ENCODE measurements at places on chromosomes 4 and X.
A peak's percentile ranks its signal among the peaks of the same experiment; 100 is the strongest.

GRCh38 chr4:141788169-141788915 lies 152.0 kb downstream of the IL15 start:
- DNase-seq: no peak

DNA sequence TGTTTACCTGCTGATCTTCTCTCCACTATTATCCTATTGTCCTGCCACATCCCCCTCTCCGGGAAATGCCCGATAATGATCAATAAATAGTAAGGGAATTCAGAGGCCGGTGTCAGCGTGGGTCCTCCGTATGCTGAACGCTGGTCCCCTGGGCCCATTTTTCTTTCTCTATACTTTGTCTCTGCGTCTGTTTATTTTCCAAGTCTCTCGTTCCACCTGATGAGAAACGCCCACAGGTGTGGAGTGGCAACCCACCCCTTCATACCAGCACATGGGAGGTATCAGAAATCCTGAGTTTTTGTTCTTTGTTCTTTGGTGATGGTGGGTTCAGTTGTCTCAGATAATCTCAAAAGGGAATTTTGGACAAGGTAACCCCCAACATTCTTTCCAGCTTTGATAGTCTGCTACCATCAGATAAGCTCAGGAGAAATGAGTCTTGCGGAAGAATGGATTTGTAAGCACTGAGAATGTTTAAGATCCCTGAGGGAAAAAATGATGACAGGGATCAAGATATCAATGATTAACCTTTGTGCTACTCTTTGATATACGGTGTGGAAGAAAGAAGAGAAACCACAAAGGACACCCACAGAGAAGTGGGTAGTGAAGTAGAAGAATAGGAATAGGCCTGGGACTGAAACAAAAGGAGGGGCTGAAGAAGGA lies 117.9 kb downstream of the CEP44 start:
- DNase-seq: no peak

GRCh38 chrX:107708762-107709161 lies 66.8 kb downstream of the TSC22D3 start:
- DNase-seq: no peak

- no peak for DNase-seq
Observed at GRCh38 chr4:77092975-77093374, 17.2 kb upstream of the CCNI start.

- DNase-seq: no peak
Observed at GRCh38 chrX:68083510-68083909, 349.8 kb downstream of the OPHN1 start.

DNA sequence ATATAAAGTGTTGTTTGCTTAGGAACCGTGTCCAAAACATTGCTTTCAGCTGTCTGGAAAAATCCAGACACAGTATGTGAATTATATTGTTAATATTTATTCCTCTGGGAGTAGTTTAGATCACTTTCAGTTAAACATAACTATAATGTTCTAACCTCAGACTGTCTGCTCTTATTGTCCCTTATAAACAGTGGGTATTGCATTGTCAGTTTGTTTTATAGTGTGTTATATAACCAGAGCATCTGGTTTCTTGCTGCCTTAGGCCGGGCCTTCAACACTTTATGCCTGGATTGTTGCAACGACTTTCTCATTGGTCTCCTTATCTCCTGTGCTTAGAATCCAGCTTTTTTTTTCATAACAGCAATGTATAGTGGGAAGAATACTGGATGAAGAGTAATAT lies 26.4 kb downstream of the ATG4A start:
- no peak for DNase-seq

DNA sequence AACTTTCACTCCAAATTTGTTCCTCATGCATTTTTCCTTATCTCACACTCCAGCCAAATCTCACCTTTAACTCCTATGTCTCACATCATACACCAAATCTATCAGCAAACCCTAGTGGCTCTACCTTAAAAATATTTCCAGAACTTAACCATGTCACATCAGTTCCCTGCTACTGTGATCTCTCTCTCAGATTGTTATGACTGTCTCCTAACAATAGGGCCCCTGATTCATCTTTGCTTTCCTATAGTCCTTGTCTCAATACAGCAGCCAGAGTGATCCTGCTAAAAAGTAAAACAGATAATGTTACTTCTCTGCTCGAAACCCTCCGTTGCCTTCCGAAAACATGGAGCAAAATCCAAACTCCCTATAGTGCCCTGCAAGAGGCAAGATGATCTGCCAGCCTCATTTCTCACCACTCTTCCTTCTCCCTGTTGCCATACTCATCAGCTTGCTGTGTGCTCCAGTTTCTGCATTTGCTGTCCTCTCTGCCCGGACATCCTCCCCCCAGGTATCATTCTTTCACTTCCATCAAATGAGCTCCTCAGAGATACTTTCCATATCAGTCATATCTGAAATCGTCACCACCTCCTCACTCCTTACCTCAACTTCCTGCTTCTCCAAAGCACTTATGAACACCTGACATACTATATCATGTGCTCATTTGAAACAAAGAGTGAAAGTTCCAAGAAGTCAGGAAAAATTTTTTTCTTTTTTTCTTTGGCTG lies 293.4 kb upstream of the NR3C2 start:
- DNase-seq: no peak

DNA sequence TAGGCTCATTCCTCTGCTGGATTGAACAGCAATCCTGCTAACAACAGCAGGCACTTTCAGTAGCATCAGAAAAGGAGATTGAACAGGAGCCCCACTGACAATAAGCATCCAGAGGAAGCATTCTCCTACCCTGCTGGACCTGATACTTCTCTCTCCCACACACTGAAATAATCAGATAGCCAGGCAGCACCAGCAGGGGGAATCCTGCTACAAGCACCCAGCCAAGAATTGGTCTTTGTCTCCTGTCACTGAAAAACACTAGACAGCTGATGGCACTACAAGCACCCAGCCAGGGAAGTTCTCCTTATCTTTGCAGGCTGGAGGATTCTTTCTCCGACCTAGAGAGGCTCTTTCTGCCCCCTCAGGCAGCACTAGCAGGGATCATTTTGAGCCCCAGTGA lies 444.3 kb upstream of the GRIA3 start:
- no peak for DNase-seq

- no peak for DNase-seq
Observed at GRCh38 chr4:168841672-168842019, 168.4 kb downstream of the CBR4 start.

DNA sequence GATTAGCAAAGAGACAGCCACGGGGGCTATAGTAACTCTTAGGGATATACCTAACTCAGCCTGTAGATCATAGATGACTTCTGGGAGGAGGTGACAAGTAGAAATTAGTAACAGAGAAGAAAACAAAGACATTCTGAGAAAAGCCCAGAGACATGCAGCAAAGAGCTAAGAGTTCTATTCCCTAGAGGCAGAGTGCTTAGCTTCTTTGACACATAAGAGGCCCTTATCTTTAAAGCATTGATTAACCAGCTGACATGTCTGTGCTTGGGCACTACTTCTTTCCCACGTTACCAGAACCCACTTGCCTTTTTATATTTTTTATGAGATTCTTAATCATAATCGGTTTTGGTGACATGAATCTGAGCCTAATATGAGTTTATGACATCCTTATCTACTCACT lies 179.5 kb downstream of the GABRB1 start:
- DNase-seq: no peak

DNA sequence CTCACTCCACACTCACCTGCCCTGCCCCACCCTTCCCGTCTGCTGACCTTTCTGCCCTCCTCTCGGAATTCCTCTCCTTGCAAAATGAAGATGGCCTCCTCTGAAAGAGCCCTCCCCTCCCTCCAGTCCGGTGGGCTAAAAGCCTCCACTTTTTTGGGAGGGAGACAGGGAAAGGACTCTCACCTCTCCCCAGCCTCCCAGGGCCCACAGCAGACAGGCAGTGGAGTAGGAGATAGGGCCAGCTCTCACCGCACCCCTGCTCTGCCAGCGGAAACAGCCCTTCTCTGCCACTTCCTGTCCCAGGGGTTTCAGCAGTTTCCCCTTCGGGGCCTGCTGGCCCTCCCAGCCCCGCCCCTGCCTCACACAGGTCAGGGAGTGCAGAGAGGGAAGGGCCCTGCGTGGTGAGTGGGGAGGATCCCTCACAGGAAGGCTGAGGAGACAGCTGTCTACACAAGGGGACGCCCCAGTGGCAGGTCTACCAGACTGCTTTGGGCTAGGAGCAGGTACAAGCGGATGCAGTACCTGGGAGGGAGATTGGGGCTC lies 18.2 kb downstream of the ELF4 start:
- DNase-seq: peak; percentile 84

DNA sequence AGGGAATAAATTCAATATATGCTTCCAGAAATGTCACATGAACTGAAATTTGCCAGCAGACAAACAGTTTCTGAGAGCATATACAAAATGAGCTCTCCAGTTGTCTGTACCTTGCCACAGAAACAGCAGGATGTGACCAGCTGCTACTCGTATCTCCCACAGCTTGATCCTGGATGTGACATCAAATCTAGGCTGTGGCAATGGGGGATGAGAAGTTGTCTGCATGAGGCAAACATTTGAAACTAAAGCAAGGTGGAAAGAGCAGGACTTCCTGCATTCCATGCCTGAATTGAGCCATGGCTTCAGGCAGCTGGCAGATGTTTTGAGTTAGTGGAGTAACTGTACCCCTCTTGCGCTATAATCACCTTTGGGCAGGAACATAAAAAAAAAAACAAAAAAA lies 1724.0 kb downstream of the RPA4 start:
- no peak for DNase-seq

DNA sequence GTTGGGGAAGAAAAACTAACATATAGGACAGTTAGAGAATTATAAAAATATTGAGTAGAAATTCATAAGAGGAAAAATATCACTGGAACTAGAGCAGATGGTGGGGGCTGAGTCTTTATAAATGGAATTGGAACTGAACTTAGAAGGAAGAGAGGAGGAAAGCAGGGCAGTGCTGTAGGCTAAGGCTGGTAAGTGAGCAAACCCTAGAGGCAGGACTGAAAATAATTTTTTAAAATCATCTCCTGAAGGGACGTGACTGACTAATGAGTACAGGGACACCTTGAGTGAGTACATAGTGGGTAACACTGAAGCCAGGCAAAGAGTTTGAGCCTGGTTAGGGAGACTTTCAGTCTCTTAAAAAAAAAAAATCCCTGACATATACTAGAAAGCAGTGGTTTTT lies 63.3 kb downstream of the GALNT7 start:
- no peak for DNase-seq

DNA sequence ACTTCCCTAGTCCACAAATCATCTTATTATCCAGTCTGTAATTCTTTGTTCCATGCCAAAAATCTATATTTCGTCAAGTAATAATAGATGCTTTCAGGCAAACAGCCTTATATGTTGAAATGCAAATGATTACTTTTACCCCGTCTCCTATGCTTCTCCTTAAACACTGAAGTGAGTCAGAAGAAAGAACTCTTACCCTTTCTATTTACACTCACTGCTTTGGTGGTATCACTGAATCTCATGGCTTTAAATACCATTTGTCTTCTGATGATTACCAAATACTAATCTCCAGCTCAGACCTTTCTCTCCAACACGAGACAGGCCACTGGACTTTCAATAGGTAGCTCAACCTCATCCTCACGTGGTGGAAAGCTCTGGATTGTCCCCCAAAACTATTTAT lies 558.1 kb downstream of the IL1RAPL1 start:
- DNase-seq: no peak

DNA sequence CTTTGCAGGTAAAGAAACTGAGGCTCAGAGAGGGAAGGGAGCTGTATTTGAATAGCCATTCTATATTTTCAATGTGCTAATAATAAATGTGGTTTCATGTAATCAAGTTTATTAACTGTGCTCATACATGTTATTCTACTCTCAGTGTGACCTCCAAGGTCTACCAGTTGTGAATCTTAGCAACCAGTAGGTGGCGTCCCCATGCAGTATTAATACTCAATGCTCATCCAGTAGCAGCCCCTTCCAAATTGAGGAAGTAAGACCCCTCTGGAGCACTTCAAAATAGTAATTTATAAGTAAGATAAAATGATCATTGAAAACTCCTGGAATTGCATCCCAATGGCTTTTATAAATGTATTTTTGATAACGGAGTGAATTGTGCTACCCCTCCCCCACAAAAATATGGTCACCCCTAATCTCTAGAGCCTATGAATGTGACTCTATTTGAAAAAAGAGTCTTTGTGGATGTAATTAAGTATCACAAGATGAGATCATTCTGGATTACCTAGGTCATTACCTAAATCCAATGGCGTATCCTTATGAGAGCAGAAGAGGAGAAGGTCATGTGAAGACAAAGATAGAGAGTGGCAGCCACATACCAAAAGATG lies 20.4 kb upstream of the SEPSECS start:
- DNase-seq: no peak

DNA sequence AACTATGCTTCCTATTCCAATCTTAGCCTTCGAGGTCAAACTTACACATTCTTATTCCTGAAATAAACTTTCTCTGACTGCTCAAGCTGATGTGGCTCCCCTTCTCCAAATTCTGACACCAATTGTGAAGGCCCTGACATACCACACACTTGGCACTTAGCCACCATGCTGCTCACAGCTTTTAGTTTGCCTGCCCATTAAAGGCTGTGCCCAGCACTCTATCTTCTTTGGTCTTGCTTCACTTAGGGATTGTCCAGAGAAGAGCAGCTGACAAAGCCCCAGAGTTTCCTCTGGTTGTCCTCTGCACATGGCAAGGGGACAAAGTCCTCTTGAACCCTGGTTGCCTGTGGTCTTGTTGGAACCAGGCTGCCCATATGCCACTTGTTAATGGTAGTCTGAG lies 126.1 kb downstream of the ARHGEF9 start:
- DNase-seq: no peak

GRCh38 chr4:61300266-61300844 lies 100.2 kb downstream of the ADGRL3 start:
- DNase-seq: no peak

GRCh38 chr4:6354119-6354518 lies 84.5 kb downstream of the WFS1 start:
- peak; percentile 55 for DNase-seq

GRCh38 chr4:4655901-4656300 lies 114.1 kb upstream of the STX18 start:
- DNase-seq: no peak

- DNase-seq: peak; percentile 79
Observed at GRCh38 chr4:145936997-145937901, 1.4 kb downstream of the ZNF827 start.

DNA sequence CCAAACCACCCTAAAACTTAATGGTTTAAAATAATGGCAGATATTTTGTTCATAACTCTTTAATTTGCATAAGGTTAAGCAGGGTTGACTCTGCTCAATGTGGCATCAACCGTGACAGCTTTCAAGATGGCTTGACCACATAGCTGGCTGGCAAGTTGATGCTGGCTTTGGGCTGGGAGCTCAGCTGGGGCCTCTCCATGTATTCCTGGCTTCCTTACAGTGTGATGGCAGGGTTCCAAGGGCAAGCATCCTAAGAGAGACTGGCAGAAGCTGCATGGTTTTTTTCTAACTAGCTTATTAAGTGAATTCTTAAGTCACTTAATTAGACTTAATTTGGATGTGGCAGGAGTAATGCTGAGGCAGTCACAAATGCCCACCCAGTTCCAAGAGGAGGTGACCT lies 4.5 kb downstream of the RP2 start:
- no peak for DNase-seq

DNA sequence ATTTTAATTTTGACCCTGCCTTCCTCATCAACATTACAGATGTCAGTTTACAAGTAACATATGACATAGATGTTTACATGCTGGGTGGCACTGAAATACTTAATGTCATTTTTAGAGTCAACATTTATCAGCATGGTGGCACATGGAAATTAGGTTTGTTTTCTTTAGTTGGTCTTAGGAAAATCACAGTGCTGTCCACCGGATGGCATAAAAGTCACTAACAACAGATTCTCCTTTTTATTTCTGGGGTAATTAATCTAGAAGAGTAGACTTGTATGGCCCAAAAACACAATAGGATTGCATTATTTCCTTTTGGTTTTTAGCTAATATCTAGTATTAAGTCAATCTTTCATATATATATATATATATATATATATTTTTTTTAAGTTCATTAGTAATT lies 88.6 kb upstream of the HHIP start:
- DNase-seq: no peak

GRCh38 chrX:13518126-13518525 lies 51.3 kb upstream of the EGFL6 start:
- DNase-seq: no peak
